ENCODE measurements at places on chromosomes 1 and 21.

DNA sequence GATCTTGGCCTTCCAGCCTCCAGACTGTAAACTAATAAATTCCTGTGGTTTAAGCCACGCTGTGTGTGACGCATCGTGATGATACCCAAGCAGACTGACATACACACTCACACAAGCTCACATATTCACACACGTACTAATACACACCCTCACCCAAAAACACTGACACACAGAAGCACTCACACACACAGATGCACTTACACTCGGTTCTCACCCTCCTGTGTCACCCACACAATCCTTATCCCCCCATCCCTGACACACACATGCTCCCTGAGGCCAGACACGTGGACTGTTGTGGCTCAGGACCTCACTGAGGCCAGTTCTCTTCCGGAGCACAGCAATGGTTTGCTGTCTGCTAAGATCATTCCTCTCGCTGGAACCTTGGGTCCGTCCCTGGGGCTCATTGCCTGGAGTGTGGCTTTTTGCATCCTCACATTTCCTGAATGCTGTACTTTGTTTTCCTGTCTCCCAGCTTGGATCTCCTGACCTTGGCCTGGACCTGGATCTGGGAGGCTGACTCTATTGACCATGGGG lies 76.9 kb upstream of the LYST start:
- DNase-seq: no peak

DNA sequence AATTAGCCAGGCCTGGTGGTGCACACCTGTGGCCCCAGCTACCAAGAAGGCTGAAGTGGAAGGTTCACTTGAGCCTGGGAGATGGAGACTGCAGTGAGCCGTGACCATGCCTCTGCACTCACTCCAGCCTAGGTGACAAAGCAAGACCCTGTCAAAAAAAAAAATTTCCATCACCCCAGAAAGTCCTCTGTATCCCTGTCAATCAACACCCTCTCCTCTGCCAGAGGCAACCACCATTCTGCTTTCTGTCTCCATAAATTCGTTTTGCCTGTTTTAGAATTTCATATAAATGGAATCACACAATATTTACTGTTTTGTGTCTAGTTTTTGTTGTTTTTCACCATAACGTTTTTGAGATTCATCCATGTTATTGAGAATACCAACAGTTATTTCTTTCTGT lies 141.6 kb upstream of the SLC45A1 start:
- no peak for DNase-seq

DNA sequence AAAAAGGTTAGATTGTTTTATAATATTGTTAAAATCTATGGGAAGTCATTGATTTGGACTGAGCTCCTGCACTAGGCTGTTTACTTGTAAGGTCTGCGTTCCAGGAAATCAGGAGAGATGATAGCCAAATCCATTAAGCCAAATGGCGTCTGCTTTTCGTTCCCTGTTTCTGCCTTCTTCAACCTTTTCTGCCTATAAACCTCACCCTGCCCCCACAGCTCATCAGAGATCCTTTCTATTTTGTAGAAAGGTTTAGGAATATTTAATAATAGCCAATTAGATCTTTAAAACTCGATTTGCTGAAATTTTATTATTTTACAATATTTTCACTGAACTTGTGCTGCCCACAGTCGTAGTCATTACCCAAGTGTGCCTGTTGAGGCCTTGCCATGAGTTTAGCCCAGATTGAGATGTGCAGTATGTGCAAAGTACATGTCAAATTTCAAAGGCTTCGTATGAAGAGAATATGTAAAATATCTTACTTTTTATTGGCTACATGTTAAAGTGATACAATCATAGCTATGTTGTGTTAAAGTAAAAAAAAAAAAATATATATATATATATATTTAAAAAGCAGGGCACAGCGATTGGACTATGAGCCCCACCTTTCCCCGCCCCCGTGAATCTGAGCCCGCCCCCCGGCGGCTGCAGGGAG lies 444 bp upstream of the IARS2 start:
- DNase-seq: peak; percentile 41

DNA sequence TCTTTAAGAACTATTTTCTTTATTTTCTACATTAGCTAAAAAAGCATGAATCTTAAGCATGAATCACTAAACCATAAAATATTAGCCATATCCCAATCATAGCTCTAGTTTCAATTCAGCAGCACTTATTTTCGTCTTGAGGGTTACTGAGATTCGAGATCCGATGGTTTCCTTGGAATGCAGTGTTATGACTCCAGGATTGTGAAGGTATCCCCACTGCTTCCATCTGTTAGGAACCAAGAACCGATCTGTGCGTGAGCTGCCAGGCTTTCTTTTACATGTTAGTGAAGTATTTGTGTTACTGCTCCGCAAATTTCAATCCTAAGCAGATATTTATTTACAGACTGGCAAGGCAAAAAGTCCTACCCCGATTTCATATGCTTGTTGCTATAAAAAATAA lies 18.8 kb downstream of the TNFRSF9 start:
- no peak for DNase-seq

GRCh38 chr1:4072481-4073153 lies 172.5 kb upstream of the C1orf174 start:
- DNase-seq: no peak

- DNase-seq: no peak
These were observed 101.8 kb downstream of the PTGS2 start for GRCh38 chr1:186578325-186579016.

DNA sequence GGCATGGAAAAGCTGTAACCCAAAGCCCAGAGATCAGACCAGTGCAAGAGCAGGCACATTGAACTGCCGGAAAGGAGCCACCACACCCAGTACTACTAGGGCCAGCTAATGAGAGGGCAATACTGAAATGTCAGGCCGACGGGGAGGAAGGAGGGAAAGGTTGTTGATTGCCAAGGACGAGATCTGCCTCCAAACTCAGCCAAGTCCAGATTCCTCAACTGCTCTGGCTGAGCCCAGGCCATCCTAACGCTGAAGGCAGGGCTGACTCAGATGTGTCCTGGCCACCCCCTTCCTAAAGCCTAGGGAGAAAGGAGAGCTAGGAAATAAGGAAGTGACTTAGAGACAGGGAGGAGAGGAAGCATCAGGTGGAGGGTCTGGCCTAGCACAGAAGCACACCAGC lies 42.1 kb upstream of the IPO9 start:
- no peak for DNase-seq

GRCh38 chr21:26918323-26919079 lies 48.4 kb downstream of the ADAMTS5 start:
- no peak for DNase-seq

- no peak for DNase-seq
These were observed at the start of gene TINAGL1 for GRCh38 chr1:31576201-31576669. Gene TINAGL1 (plus strand): TSS chr1:31576515. CDS start chr1:31577149, 634 bp downstream.

GRCh38 chr1:72438270-72438669 lies 155.9 kb upstream of the NEGR1 start:
- no peak for DNase-seq

DNA sequence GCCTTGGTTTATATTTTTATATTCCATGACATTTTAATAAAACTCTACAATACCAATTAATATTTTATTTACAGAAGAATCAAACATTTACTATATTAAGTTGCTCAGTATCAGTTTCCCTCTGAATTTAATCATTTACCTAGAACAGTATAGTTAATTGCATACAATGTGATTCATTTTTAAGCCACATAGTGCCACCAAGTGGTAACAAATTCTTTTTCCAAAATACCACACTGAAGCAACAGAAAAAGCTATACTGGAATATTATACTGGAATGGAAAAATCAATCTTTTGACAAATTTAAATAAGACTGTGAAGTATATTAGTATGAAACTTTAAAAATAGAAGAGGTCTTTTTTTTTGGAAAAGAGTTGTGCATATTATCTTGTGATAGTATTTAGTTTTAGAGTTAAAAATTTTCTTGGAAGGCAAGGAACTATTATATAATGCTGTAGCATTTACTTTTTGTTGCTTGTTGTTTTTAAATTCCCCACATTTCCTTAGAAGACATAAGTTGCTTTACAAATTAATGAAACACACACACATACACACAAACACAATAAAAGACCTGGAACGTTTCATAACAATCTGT lies 57.3 kb downstream of the ZNF644 start:
- peak; percentile 6 for DNase-seq

DNA sequence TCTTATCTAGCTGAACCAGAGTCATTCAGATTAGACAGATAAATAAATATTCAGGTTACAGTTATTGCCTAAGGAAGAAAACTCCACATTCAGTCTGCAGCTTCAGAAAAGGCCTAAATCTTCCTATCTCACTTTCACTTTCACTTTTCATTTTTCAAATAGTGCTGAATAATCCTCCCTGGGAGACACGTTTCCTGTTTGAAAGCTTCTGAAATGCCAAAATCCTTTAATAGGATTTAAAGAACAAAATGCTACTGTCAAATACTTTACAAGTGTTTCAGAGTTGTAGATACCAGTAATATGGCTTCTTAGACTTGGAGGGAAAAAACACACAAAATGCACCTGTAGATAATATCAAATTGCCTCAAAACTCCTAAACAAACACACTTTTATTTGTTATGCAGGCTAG lies 3.9 kb downstream of the PSMB2 start:
- no peak for DNase-seq

GRCh38 chr1:3398396-3399140 lies 55.9 kb upstream of the ARHGEF16 start:
- no peak for DNase-seq

DNA sequence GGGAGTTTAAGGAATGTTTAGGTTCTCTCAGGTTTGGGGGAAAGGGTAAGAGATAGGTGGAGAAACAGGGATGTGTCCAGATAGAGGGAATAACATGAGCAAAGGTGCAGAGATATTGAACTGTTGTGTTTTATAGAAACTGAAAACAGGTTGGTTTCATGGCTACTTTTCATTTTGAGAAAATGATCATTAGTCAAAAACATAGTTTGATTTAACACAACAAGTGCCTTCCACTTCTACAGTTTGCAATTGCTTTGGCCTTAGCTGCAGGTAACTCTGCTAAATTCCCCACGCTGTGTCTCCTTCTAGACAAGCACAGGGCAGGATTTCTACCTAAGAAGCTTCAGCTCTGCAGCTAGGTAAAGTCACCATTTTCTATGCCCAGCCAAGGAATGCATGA lies 124.9 kb downstream of the RGS2 start:
- no peak for DNase-seq

DNA sequence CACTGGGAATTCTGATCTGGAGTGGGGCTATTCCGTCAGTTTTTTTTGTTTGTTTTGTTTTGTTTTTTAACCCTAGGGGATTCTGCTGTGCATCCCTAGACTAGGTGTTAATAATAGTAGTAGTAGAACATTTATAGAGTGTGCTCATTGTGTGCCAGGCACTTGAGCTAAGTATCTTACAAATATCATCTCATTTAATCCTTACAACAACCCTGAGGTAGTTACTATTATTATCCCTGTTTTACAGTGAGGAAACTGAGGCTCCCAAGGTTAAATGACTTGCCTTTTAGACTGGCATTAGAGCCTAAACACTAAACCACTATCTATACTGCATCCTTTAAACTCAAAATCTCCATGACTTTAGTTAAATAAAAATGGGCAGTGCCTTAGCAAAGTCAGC lies 22.1 kb downstream of the TOR3A start:
- no peak for DNase-seq

DNA sequence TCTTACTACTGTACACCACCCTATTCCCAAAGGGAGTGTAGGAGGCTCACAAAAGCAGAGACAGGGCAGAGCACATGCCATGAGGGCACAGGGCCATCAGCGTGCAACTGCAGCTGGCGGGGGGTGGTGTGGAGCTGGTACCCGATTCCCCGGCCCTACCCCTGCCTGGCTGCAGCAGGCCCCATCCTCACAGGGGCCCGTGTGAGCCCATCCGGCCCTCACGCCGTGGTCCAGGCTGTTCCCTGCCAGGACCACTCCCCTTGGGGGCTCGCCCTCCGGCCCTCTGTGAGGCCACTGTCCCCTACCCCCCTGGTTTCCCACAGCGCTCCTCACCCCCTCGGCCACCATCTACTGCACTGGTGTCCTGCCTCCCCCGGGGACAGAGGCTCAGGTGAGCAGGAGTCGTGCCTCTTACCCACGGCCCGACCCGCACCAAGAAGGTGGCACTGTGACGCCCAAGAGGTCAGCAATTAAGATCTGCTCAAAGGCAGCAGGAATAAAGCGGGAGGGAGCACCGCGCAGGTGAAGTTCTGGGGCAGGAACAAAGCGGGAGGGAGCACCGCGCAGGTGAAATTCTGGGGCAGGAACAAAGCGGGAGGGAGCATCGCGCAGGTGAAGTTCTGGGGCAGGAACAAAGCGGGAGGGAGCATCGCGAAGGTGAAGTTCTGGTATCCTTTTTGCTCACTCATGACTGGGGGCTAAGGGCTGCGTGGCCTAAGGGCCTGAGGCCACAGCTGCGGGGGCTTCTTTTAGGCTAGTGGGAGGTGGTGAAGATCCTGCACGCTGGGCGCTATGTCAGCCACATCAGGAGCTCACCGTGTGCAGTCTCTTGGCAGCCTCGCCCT lies 3.9 kb downstream of the POFUT2 start:
- no peak for DNase-seq

Data from NCI-H2081 (cell line).